BJ (cell line): ENCODE measurements at places on chromosomes 11 and 22.

DNA sequence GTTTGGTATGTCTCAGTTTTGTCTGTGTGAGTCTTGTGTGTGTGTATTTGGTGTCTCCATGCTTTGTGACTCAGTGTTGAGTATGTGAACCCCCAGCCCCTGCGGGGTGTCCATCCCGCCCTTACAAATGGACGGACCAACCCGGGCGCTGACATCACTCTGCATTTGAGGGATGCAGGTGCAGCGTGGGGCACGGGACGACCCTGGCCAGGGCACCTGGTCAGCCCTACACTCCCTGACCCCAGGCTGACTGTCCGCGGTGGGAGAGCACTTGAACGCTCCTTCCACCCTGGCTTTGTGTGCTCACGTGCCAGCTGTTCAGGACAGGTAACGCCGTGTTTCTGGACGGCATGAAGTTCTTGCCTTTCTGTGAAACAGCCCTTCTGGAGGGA lies 369.0 kb downstream of the BRD1 start:
- DNase-seq, result no peak

DNA sequence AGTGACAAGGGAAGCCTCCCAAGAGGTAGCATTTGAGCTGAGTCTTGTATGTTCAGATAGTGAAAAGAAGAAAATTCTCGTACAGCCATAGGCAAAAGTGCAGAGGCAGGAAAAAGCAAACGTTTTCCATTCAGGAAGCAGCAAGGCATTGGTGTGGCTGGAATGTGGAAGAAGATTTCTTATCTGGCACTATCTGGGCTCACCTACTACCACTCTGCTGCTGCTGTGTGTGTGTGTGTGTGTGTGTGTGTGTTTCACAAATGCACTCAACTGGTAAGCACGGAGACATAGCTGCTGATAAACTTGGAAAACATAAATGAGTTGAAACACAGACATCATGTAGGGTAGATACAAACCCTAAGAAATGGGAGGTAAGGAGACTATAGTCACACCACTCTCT lies 92.8 kb upstream of the ARHGAP42 start:
- DNase-seq, result no peak

DNA sequence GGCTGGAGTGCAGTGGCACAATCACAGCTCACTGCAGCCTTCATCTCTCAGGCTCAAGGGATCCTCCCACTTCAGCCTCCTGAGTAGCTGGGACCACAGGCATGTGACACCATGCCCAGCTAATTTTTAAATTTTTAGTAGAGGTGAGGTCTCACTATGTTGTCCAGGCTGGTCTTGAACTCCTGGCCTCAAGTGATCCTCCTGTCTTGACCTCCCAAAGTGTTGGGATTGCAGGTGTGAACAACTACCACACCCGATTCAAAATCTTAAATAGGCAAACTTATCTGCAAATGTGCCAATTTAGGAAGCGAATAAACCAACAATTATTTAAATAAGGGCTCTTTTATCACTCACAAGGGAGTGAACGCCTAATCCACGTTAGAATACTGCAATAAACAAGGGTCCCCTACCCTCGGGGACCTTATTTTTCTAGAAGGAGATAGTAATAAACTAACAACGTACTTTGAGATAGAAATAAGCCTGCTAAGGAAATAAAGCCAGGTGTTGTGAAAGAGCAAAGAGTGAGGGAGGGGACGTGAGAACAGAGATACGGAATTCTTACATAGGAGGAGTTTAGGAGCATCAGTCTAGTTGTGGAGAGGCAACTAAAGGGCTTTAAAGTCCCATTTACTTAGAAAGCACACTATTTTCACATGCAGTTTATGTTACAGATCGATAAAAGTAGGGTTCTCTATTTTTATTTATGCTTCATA lies 3.0 kb upstream of the WEE1 start:
- no peak for DNase-seq

- DNase-seq, result no peak
These were observed 68.9 kb downstream of the CYTH4 start for GRCh38 chr22:37351232-37351631.

- no peak for DNase-seq
These were observed 499 bp downstream of the ATL3 start for GRCh38 chr11:63670433-63671321.

DNA sequence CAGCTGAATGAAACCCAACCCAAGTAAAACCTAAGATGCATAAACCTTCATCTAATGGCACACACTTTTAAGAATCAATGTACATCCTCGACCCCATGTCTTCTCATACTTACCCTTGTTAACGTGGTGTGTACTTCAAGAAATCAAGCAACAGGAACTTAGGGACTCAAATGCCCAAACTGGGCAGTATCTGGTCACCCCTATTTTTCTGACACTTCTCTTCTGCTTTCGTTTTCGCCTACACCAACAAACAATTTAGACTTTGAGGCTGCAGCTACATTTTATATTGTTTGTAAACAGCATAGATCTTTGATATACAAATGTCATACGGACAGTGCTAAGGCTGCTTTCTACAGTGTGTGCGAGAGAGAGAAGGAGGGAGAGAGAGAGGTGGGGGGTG lies 1044.0 kb downstream of the NTM start:
- DNase-seq, result no peak

- DNase-seq, result peak; percentile 90
These were observed 107.6 kb downstream of the CCDC34 start for GRCh38 chr11:27255447-27255828.

GRCh38 chr11:17382046-17382728 lies 6.3 kb downstream of the KCNJ11 start:
- no peak for DNase-seq

GRCh38 chr11:117070016-117070415 lies 28.2 kb downstream of the SIK3 start:
- DNase-seq, result no peak

DNA sequence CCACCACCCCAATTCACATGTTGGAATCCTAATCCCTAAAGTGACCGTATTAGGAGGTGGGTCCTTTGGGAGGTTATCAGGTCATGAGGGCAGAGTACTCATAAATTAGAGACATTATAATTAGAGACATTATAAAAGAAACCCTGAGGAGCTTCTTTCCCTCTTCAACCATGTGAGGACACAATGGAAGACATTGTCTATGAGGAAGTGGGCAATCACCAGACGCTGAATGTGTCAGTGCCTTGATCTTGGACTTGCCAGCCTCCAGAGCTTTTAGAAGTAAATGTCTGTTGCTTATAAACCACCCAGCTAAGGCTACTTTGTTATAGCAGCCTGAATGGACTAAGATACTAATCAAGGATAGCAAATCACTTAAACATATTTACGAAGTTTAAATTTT lies 14.8 kb downstream of the GAB2 start:
- no peak for DNase-seq

DNA sequence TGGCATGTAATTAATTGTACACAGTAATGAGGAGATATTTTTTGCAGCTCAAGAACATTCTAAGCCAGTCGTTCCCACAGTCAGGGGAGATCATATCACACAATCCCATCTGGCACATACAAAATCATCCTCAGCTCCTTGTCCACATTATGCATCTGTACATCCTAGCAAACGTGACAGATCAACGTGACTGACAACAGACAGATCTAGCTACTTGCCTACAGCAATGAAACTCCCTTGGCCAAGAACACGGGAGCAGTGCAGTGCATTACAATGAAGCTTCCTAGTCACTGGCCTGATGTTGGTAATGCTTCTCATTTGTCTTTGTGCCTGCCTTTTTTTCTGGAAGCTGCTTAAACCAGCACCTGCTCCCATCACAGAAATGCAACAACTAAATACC lies 24.5 kb upstream of the GUCY1A2 start:
- no peak for DNase-seq

DNA sequence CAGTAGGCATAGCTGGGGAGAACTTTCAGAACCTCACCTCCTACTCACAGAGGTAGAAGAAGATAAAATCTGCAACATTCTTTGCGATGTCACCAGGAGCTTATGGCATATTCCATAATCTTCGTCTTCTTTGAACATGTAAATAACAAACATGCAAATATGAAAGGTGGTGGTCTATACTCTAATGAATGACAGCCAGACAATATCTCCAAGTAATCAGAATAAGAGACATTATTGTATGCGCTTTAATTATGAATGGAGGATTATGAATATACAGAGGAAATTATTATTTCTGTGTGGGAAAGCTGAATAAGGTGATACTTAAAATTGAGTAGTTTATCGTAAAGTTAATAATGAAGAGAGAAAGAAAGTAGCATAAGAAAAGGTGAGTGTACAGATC lies at the start of gene OR52B4:
Gene OR52B4 (minus strand): TSS at position 101 of the 400 bp plus-strand sequence. CDS start 91 bp downstream, at position 10.
- no peak for DNase-seq

GRCh38 chr11:133901316-133901715 lies 55.5 kb downstream of the IGSF9B start:
- DNase-seq, result no peak

- no peak for DNase-seq
These were observed 6.5 kb downstream of the FJX1 start for GRCh38 chr11:35624781-35625180.

DNA sequence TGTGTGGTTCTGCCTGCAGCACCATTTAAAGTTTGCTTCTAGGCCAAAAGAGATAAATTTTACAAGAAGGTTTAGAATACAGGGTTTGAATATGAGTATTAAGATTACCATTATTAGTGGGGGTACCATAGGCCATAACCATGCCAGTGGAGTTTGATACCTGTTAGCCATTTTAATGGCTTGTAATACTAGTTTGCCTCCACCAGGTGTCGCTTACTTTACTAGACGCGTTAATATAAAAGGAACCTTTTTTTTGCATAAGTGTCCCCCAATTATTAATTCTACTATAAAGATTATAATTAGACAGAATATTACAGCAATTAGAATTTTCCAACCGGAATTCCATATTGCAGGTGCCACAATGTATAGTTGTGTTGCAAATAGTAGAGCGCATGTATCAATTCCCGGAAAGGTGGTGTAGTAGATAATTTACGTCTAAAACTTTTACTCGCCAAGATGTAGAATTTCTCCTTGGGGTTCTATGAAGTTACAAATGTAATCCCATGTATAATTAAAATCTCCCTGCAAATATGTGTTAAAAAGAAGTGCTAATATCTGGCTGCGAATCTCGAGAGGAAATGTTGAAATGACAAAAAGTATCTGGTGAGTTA lies 16.1 kb downstream of the MS4A6E start:
- no peak for DNase-seq

DNA sequence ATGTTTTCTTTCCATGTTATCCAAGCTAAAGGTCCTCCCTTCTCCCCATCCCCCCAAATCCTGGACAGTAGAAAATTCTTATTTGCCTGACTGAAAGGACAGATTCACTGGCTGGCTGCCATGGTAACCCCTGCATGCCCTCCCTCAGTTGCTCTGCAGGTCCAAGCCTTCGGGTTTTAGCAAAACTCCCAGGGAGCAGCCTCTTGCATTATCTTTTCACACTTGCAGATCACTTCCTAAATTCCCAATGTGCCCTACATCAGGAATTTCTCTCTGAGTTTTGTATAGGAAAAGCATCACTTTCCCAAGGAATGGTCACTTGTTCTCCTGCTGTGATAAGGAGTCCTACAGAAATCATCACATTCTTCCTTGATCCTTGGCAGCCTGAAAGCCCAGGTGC lies 75.0 kb upstream of the TENM4 start:
- no peak for DNase-seq

- DNase-seq, result peak; percentile 71
These were observed 56.9 kb downstream of the MICAL2 start for GRCh38 chr11:12167061-12168000.

GRCh38 chr11:72482211-72482812 lies 48.0 kb upstream of the CLPB start:
- peak; percentile 6 for DNase-seq
